ENCODE measurements at places on chromosomes 6 and 20.

- DNase-seq = no peak
Measured at GRCh38 chr6:93916716-93917115, 497.4 kb upstream of the EPHA7 start.

DNA sequence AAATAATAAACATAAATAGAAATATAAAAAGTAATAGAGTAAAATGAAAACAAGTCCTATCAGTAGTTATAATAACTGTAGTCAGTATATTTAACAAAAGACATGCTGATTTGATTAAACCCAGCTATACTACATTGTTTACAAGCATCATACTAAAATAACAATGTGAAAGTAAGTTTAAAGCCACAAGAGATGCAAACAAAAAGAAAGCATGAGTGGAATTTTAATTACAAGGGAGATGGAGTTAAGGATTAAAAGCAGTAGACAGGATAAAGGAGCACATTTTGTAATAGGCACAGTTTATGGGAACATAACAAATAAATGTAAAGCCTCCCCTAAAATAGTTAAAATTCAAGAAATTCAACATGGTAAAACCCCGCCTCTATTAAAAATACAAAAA, 41.5 kb downstream of the SENP6 start:
- DNase-seq = no peak

DNA sequence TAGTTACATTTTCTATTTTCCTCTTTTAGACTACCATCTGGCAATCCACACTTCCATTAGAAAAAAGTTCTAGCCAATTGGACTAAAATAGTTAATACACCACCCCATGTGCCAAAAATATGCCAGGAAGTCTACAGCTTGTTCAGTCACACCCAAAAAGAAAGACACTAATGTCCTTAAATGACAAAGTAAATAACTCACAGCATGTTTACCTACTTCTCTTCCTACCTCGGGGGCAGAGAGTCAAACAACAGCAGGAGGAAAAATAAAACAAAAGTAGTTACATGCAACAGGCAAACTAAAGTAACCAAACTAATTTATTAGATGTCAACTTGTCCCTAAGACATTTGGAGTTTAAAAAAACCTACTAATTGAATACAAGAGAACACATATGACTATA, 57.0 kb downstream of the UBE3D start:
- no peak for DNase-seq

DNA sequence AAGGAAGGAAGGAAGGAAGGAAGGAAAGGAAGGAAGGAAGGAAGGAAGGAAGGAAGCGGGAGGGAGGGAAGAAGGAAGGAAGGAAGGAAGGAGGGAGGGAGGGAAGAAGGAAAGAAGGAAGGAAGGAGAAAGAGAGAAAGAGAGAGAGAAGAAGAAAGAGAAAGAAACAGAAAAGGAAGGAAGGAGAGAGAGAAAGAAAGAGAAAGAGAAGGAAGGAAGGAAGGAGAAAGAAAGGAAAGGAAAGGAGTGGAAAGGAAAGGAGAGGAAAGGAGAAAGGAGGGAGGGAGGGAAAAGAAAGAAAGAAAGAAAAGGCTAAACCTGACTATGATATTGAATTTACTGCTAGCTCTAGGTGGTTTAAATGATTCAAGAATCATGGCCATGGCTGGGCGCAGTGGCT, 5.3 kb upstream of the ASIP start:
- no peak for DNase-seq

DNA sequence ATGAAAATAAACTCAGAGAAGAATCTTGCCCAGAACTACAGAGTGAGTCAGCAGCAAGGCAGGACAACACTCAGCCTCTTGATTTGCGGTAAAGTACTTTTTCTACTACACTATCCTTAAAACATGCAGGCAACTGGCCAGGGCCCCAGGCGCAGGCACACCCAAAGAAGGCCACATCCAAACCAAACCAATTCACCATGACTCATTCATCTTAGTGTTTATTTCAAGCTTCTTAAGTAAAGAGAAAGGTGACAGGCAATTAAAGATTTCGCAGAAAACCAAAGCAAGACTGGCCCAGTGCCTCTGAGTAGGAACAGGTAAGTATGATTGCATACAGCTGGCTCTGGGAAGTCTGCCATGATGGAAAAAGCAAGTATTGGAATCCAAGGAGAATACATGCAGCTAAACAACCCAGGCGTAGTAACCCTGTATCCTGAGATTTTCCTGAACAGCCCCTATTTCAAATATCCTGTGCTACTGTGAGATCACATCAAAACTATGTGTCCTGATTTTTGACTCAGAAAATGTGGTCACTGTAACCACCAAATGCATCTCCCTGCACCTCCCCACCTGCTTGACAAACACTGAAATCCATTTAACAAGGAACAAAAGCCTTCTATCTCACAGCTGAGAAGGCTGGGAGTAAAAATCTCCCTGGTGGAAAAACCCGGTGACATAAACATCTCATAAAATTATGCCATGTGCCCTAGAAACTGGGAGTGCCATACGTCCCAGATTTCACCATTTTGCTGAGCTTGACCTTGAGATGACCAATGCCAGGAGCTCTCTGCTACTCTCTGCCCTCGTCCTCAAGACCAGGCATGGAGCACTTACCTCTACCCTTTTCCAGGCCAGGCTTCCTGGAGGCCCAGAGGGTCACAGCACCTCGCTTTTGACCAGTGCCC, 12.4 kb downstream of the WFDC3 start:
- no peak for DNase-seq

- no peak for DNase-seq
Measured at GRCh38 chr20:38728191-38728781, 4.0 kb downstream of the SLC32A1 start.

GRCh38 chr20:41169162-41169690, 31.9 kb downstream of the PLCG1 start:
- no peak for DNase-seq

- no peak for DNase-seq
Measured at GRCh38 chr20:20051767-20052073, 546 bp downstream of the CRNKL1 start.

DNA sequence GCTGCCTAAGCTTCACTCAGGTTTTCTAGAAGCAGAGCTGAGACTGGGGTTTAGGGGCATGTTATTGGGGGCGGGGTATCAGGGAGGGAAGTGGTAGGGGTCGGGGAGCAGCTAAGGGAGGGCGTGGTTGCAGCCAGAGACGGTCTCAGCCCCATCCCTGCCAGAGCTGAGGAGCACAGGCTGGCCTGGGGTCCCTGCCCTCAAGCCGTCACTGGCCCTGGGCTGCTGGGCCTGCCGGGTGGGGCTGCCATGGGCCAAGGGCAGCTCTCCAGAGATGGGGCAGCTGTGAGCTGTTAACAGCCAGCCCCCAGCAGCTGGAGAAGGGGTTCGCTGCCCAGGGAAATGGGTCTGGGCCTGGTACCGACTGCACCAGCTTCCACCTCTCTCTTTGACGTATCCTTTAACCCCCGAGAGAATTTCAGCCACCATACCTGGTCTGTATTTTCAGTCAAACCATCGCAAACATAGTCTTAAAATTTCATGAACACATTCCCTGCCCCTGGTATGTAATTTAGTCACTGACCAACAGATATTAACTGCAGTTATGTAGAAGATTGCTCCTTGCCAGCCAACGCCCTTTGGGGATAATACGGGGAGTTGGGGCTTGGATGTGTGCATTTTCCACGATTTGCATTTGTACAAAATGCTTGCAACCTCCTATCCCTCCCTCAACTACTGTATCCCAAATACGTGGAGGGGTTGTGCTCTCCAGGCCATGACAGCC, 253.4 kb downstream of the TAF4 start:
- no peak for DNase-seq

DNA sequence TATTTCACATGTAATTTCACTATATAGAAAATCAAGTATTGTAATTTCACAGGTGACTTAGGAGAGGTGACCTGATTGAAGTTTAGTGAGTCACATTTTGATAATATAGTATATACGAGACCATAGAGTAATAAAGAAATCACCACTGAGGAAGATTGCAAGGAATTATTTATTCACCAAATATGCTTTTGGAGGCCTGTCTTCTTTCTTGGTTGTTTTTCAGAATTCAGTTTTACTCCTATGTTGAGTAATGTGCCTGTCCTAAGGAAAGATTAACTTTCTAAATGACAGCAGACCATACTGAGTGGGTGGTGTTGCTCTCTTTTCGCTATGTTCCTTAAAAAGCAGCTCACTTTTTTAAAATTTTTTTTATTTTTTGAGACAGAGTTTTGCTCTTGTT, 87.5 kb upstream of the FOXO3 start:
- DNase-seq = no peak

DNA sequence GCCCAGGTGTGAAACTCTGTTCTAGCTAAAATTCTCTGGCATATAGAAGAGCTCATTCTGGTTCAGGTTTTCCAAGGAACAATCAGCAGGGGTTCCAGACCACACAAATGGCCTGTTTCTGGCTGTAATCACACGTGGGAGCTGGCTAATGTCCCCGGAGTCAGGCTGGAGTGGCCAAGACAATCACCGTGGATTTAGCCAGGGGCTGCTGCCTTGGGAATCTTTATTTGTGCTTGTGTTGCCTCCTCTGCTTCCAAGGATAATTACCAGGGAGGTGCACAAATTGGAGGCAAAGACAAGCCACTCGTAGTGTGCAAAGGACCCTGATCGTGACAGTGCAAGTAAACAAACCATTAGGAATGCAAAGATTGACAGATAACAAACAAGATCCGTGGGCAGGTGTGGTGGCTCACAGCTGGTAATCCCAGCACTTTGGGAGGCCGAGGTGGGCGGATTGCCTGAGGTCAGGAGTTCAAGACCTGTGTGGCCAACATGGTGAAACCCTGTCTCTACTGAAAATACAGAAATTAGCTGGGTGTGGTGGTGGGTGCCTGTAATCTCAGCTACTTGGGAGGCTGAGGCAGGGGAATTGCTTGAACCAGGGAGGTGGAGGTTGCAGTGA, 77.3 kb downstream of the KCNB1 start:
- no peak for DNase-seq

Measured in stimulated activated CD8-positive, alpha-beta memory T cell treated with anti-CD3 and anti-CD28 coated beads, Interleukin-2, amount 100 ng/mL, for 1 hour (primary cell).